ENCODE measurements at places on chromosomes 6 and 20.

DNA sequence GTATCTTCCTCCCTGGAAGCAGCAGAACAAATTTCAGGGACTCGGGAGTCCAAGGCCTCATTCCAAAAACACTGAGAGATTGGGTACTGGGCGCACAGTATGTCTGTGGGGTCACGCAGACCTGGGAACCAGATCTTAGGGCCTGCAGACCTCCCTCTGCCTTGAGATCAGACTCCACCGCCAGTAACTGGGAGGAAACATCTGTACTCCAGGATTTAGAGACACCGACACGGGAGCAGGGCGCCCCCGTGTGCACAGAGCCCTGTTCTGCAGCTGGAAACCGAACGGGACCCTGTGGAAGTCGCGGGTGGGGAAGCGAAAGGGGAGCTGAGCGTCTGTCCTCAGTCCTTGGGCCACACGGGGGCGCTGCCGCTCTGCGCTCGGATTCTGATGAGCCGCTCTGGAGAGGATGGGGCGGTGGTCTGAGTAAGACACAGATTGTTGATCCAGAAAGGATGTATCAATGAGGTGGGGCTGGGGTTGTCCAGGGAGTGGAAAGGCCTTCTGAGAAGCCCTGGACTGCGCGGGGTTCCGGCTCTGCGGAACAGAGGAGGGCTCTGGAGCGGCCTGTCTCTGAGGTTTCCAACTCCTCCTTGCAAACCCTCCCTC lies 35.7 kb upstream of the HLA-E start:
- DNase-seq, result peak; percentile 60

DNA sequence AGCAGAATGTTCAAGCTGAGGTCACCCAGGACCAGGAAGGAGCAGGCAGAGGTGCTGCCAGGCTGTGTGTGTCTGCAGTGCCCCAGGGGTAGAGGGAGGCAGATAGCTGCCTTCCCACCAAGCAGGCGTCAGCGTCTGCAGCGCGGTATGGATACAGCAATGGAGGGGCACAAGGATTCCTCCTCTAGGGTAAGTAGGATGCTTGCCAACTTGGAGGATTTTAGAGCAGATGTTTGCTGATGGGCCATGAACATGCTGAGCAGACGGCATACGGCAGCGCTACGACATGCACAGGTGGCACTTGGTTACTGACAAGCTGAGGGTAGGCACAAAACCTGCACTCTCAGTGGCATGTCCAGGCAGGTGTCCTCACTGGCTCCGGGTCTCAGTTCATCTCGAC lies 48.1 kb downstream of the PSMG4 start:
- no peak for DNase-seq

DNA sequence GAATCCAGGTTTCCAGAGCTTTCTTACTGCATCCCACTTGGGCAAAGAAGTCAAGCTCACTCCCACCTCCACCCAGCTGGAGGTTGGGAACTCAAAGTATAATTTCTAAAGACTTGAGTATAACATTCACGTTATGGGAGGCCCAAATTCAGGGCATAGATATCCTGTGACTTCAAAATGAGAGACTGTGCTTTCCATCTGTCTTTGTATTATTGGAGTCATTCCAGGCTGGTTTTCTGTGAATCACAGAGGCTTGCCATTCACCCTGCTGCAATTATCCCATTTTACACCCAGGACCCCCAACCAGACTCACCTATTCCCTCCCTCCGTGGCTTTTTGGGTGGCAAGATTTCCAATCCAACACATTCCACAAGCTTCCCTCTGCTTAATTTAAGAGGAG lies 19.3 kb upstream of the SRC start:
- no peak for DNase-seq

- no peak for DNase-seq
Measured at GRCh38 chr6:55499591-55499990, 79.4 kb downstream of the HMGCLL1 start.

GRCh38 chr20:29472606-29473005 lies 1784.9 kb upstream of the DEFB115 start:
- DNase-seq, result no peak

DNA sequence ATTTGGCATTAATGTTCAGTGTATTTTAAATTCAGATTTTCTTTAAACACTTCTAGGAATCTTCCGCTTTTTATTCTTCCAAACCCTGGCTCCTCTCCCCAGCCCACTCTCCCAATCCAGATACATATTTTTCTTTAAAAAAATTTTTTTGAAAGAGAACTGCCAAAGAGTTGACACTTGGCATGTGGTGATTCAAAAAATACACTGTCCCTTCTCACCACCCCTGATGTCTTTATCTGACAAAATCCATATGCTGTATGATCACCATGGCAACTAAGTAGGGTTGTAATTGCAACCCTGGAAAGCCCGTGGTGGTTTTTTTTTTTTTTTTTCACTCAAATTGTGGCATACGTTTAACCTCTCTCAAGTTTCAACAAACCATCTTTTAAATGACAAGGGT lies 355.8 kb upstream of the SASH1 start:
- DNase-seq, result no peak

- DNase-seq, result no peak
Measured at GRCh38 chr6:35626401-35626800, 62.3 kb downstream of the FKBP5 start.

DNA sequence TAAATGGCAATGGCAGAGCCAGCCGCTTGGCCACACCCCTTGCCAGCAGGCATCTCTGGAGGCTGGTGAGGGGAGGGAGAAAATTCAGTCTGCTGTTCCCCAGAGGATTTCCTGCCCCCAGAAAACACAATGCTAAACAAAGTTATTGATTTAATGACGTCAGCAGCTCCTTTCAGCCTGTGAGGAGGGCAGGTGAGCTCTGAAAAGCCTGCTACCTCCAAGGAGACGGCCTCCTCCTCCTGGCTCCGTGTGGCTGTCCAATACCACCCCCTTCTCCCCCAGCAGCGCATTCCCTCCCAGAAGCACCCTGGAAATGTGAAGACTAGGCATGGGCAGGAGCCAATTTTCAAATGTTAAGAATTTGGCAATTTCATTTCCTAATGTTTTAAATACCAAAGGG lies 393.1 kb downstream of the ZFAND3 start:
- DNase-seq, result no peak

- no peak for DNase-seq
Measured at GRCh38 chr6:2866171-2866846, 24.6 kb upstream of the SERPINB1 start.

GRCh38 chr6:45895569-45895968 lies 120.1 kb downstream of the CLIC5 start:
- no peak for DNase-seq

DNA sequence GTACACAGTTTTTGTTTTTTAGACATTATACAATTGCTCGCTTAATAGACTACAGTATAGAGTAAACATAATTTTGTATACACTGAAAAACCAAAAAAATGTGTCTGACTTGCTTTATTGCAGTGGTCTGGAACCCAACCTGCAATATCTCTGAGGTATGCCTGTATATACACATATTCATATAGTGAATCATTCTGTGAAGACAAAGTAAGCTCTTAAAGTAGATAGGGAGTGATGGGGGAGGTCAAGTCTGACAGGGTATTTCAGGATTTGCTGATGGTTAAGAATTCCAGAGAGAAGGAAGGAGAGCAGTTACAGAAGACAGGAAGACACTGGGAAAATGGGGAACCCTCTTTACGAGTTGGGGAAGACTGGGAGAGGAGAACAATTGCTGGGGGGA lies 417.9 kb downstream of the CD109 start:
- DNase-seq, result no peak

DNA sequence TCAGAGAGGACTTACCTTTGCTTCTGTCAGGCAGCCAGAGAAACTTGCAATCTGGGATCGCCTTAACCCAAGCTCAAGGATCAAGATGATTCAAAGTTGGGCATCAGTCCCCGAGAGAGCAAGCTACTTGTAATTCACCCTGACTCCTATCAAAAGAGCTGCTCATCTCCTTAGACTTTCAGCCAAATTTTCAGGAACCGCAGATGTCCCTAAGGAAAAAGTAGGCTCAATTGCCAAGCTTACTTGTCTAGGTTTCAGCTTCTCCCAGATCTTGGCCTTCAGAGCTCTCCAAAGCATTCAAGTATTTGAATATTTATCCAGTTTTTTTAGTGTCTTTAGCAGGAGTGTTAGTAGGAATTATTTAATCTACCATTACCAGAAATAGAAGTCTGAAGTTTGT lies 434.1 kb upstream of the MMS22L start:
- DNase-seq, result no peak

DNA sequence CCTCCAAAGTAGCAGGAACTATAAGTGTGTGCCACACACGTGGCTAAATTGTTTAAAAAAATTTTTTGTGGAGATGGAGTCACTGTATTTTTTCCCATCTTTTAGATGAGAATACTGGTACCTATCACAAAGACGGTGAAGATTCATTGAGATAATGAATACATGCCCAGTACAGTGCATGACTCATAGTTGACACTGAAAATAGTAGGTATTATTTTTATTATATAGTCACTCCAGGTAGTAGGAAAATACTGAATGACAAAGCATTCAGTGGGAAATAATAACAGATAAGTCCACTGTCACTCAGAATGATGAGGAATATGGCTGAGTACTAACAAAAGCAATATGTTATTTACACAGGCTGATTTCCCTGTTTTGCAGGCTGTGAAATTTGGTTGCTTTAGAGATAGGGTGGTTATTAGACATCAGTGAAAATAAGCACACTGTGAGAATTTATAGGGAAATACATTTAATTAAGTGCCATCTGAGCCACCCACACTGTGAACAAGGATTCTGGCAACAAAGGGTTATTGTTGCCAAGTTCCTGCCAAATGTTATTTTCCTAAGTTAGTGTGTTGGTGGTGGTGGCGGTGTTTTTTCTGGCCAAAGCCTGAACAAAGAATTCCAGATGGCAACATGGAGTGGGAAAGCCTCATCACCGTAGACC lies 129.8 kb upstream of the FOXQ1 start:
- DNase-seq, result no peak

- peak; percentile 17 for DNase-seq
Measured at GRCh38 chr6:139027620-139028182, 844 bp upstream of the ABRACL start.

GRCh38 chr6:129608886-129609537 lies 101.0 kb downstream of the ARHGAP18 start:
- no peak for DNase-seq

DNA sequence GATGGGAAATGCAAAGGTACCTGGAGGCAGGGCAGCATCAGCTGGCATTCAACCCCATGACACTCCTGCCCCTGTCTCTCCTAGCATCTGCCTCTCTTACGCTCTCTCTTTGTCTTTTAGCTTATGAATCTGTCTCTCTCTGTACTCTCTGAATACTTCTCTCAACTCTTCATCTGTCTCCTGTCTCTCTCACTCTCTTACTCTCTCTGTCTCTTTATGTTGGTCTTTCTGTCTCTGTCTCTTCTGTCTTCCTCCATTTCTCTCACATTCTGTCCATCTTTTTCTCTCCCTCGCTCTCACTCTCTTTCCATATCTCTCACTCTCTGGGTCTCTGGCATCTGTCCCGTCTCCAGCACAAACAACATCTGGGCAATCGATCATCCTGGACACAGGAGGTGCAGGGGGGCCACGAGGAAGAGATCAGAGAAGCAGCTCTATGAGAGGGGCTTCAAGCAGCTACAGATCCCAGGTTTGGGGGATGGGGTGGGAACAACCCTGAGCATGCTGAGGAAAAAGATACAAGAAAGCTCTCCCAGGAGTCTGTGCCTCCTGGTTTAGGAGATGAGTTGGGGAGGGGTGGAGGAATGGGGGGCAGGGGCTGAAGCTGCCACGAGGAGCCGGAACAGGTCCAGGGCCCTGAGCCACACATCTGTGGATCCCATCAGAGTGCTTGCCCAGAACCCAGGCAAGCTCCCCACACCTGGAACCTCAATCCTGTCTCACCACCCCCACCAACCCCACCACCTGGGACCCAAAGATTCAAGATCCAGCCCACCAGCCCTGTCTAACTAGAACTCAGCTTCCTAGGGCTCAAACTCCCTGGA lies 2.4 kb downstream of the COL11A2 start:
- no peak for DNase-seq

DNA sequence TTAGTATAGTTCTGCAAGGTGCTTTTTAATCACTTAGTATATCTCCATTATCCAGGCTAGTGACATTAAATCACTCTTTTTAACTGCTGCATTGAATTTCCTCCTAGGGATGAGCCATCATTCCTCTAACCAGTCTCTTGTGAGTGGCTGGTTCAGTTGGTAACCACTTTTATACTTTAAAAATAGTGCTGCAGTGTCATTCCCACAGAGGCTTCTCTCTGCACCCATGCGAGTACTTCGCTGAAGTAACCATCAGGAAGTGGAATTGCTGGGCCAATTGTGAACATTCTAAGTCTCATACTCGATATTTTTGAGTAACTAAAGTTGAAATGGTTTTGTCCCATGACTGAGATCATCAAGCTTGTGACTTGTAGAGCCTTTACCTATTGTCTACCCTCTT lies 2.1 kb downstream of the BTN3A2 start:
- no peak for DNase-seq

DNA sequence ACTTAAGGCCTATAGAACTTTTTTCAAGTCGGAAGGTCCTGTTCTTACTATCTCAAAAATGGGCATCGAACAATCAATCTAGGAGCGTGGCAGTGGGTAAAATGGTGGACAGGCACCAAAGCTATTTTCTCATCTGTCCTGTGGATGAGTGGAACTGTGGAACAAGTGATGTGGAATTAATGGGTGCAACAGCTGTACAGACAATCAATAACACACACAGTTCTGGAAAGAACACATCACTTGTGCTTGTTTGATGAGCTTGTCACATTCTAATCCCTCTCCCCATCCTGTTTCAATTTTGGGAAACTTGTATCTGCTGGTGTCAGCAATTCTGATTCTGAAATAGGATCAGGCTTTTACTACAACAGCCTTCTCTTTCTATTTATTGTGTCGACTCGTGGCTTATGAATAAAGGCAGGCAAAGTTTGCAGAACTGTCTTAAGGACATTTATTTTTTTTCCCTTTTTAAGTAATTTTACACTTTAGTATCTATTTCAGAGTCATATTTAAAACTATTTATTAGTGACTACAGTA lies 11.5 kb downstream of the RBM24 start:
- DNase-seq, result no peak

Data from KG1 (cell line).